CD4-positive, alpha-beta T cell treated with Interleukin-6 for 4 hours (primary cell): ENCODE measurements at places on chromosomes 16 and 17.

- no peak for DNase-seq
These were observed 6.3 kb upstream of the RGS9 start for GRCh38 chr17:65130832-65131231.

DNA sequence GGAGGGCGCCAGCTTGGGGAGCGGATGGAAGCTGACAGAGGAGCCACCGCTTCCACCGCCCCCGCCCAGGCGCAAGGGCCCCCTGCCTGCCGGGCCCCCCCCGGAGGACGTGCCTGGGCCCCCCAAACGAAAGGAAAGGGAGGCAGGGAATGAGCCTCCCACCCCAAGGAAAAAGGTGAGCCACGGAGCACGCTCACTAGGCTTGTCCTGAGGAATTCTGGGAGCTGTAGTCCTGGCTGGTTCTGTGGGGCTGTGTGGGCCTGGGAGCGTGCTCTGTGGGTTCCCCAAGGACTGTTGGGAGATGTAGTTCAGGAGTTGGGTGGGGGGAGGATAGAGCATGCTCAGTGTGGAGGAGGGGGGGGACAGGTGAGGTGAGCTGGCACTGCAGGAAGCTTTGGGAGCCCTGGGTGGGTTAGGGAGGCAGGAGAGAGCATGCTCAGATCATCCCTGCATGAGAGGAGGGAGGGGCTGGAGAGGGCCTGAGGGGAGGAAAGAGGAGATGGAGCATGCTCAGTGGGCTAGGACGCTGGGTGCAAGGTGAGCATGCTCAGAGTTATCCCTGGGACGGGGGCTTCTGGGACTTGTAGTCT lies 4.5 kb downstream of the FBXL19 start:
- DNase-seq: peak; percentile 51

- no peak for DNase-seq
These were observed 19.7 kb upstream of the NUP93 start for GRCh38 chr16:56710181-56710737.

- no peak for DNase-seq
These were observed 71.5 kb upstream of the DHX40 start for GRCh38 chr17:59493867-59494266.

DNA sequence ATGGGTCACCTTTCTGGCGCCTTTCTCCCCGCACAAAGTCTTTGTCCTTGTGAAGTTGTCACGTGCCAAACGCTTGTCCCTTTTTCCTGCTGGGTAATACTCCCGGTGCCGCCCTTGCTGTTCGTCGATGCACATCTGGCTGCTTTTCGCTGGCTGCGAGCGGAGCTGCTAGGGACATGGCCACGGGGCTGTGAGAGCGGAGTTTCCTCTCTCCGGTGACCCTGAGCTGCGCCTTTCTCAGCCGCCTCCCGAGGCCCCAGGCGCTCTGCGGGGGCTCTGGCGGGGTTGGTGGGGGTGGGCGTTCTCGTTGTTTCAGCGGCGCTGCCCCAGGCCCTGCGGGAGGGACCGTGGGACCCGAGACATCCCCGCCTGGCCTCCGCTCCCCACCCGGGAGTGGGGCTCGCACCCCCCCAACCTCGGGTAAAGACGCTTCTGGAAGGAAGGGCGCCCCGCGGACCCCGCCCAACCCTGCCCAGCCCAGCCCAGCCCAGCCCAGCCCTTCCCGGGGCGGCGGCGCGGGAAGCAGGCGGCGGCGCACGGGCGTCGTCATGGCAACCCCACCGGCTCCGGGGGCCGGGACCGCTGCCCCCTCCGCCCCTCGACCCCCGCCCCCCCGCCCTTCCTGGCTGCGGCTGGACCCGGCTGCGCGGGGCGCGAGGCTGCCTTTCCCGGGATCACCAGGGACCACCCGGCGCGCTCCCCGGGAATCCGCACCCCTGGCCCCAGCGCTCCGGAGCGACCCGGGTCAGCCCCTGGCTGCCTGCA lies 12.3 kb downstream of the CHMP6 start:
- peak; percentile 23 for DNase-seq

GRCh38 chr16:48687421-48688038 lies 77.5 kb upstream of the N4BP1 start:
- peak; percentile 6 for DNase-seq

DNA sequence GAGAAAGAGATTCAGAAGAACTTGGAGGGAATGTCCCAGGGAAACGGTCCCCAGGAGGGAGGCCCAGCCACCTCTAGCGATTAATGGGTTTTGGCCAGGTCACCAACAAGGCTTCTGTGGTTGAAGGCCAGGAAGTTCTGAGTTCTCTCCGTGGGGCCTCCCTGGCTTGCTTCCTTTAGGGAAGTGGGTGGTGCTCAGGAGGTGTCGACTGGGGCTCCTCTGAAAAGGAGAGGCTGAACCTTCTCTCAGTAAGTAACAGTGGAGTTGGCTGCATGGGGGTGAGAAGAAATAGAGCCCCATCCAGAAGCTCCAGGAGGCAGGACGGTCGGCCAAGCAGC lies 77.1 kb upstream of the GSE1 start:
- DNase-seq: no peak

DNA sequence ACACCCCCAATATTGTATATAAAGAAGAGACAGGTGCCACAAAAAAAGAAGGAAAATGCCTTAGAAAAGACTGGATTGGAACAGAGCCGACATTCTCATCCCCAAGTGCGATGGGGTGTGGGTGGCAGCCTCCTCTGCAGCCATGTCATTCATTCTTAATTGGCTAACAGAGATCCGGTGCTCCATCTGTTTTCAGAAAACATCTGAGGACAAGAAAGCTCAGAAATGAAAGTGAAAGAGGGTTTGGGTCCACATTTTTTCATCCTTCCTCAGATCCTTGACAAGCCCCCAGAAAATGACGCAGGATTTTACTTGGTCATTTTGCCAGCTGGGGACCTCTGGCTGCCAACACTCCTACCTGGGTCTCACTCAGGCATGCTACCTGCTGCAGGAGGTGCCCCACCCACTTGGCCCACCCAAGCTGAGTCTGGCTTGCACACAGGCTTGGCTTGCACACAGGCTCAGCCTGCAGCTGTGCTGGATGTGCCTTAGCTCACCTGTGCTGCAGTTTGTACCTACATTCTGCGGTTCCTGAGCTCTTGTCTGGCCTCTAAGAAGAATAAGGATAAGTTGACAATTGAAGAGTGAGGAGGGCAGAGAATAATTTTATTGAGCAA lies 21.9 kb downstream of the KIF2B start:
- no peak for DNase-seq

GRCh38 chr16:66205287-66206231 lies 160.9 kb upstream of the CDH5 start:
- no peak for DNase-seq

DNA sequence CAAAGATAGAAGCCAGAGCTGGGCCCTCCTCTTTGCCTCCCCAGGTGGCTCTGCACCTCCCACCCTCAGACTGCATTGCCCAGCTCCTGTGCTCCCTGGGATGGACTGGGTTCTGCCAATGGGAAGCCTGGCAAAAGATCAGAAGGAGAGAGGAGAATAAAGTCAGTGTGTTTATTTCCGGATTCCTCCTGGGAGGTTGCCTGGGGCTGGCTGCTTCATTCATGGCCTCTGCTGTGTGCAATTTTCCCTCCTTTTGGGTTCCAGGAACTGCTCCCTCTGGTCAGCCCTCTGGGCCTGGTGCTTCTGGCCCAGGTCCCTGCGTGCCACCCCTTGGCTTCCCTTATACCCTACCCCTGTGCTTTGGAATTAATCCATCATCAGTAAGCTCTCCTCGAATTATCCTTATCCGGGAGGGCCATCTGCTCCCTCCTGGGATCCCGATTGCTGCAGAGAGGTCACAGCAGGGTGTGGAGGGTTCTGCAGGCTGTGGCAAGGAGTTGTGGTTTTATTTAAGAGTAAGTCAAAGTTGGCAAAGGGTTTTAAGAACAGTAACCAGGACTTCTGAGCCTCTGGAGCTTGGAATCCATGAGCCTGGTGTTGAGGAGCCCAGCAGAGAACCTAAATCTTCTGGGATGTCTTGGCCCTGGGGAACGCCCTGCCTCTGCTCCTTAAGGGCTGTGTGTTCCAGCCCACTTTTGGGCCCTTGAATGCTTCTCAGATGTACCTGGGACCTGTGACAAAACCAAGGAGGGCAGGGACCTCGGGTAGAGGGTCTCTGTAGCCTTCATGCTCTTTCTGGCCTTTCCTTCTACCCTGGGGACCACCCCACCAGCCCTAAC lies 8.2 kb upstream of the MMP2 start:
- DNase-seq: no peak

GRCh38 chr17:74767111-74767516 lies 9.0 kb downstream of the NAT9 start:
- DNase-seq: no peak
